NCI-H774 (cell line): ENCODE measurements at places on chromosomes 7 and 10.

DNA sequence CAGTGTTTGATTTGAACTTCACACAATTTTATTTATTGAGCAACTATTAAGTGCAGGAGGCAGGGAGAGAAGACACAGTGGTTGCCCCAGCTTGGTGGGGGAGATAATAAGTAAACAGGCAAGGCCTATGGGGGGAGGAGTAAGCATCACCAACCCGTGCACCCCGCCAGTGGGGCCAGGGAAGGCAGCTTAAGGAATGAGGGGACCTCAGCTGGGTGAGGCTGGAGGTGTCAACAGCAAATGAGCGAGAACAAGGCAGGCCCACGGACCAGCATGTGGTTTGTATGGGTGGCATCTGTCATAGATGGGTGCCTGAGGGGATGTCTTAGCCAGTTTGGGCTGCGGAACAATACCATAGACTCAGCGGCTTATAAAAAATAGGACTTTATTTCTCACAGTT lies 24.1 kb upstream of the CRHR2 start:
- no peak for DNase-seq

DNA sequence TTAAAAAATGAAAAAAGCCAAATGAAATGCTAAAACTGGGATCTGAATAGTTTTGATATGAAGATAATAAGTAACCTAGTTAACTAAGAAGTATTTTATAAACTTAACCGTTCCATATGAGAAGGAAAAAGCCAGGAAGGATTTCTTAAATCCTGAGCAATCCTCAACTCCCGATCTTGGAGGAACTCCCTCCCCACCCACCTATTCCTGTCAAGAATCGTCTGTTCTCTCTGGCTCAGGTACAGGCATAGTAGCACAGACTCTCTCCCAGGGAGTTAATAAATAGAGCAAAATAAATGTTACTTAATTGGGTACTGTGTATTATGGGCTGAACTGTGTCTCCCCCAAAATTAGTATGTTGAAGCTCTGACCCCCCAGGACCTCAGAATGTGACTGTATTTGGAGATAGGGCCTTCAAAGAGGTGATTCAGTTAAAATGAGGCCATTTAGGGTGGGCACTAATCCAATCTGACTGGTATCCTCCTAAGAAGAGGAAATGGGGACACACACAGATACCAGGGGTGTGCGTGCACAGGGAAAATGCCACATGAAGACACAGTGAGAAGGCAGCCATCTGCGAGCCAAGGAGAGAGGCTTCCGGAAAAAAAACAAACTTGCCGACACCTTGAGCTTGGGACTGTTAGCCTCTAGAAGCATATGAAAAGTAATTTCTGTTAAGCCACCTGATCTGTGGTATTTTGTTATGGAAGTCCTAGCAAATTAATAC lies 28.7 kb downstream of the PUS7 start:
- DNase-seq: no peak

- no peak for DNase-seq
Measured at GRCh38 chr7:80916770-80917741, 1.8 kb downstream of the SEMA3C start.

- DNase-seq: no peak
Measured at GRCh38 chr10:119502209-119502608, 40.3 kb downstream of the RGS10 start.

- DNase-seq: no peak
Measured at GRCh38 chr10:5365928-5366327, 1.2 kb downstream of the UCN3 start.

DNA sequence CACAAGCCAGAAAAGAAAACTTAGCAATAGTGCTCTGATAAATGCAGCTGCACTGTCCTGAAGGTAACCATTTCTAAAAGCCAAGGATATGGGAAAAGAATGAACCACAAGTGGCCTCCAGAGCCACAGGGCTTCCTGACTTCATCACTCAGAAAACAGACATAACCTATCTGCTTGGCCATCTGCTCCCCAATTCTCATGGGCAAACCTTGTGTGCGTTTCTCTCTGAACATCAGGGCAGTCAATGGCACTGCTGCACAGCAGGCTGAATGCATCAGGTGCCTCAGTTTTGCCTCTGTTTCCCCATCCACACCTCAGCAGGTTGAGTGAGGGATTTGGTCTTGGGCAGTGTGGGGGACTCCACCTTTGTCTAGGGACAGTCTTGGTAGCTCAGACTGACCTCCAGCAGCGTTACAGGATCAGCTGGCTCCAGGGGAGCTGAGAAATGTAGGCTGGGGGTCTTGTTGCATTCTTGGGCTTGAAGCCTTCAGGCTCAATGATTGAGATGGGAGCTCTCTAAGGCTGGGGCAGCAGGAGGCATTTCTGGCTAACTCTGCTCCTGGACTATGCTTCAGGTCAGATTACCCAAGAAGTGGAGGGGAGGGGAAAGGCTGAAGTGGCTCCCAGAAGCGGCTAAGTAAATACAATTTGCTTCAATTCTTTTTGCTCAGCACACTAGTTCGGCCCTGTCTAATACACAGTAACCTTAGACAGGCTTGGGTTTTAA lies 23.6 kb upstream of the PDLIM1 start:
- DNase-seq: no peak

GRCh38 chr10:78506614-78507013 lies 473.0 kb downstream of the RPS24 start:
- no peak for DNase-seq

GRCh38 chr10:122098924-122099323 lies 110.0 kb downstream of the TACC2 start:
- no peak for DNase-seq

GRCh38 chr7:151062399-151063211 lies 3.2 kb downstream of the SLC4A2 start:
- no peak for DNase-seq

DNA sequence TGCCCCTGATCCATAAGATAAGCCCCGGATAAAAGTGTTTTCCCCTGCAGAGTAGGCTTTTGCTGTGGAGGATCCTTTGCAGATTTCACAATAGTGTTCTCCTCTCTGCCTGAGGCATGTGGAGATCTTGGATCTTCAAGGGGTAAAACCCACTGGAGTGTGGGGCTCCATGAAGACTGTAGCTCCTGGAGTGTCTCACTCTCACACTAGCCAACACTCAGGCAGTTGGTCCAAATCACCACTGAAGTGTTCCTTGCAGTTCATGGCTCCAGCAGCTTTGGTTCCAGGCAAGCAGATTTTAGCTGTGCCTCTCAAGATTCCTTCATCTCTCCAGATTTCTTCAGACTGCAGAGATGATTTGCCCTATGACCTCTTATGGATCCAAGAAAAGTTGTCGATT lies 665.3 kb downstream of the TNS3 start:
- no peak for DNase-seq

DNA sequence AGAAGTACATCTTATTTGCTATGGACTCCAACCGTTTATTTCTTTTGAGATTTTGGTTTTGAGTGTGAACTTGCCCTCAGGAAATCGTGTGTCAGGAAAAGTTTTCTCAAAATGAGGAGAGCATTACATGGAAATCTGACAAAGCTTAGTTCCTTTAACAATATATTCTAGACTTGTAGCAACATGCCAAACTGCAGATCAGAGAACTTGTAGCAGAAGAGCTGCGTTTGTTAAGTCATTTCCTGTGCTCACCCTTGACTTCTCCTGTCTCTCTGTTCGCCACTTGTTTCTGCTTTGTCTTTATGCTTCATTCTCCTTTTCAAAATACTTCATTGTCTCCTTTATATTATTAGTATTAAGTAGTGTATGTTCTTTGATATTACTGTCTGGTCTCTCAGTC lies 116.6 kb upstream of the FOXP2 start:
- DNase-seq: no peak

DNA sequence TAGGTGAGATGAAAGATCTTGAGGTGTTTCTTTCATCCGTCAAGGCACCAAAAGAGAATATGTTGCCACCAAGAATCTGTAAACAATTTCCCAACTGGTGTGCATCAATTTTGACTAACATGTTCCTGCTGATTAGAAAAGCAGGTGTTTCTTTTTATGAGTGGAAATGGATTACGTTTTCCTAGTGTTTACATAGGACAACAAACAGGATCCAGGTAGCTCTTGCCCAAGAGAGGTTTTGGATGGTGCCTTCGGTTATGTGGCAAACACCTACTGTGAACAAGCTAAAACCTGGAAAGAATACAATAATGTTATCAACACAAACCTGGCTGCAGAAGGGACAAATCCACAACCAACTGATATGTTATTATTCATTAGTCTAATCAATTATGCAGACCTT lies 53.6 kb upstream of the WNT16 start:
- peak; percentile 7 for DNase-seq

DNA sequence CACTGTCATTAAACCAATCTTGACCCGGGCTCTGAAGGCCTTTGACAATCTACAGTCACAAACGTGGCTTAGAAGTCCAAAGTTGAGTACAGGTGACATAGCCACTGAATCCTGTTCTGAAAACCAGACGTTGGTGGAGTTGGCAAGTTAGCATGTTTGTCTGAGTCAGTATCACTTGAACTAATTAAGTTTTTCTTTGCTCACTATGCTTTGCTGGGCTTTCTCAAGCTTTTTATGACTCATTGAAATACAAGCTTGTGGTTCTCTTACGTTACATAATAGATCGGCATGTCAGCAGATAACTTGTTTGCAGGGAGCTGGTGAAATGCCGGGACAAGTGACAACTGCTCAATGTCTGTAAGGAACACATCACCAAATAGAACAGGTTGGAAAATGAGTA lies 53.8 kb downstream of the ARL5B start:
- no peak for DNase-seq

DNA sequence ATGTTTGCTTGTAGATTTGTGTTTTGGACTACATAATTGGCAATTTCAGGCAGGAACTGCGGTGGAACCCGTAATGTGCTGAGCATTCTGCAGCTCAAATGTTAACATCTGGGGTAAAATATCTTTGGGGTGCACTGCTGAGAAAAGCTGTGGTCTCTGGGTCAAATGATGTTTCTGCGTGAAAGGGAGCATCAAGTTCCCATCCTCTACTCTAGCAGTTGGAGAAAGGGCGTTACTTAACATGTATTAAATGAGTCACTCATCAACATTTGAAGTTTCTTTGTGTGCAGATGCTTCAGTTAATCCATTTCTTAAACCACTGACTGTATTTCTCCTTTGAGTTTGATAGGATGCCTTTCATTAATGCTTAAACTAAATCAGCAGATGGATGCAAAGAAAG lies 273.1 kb upstream of the PITRM1 start:
- DNase-seq: no peak

DNA sequence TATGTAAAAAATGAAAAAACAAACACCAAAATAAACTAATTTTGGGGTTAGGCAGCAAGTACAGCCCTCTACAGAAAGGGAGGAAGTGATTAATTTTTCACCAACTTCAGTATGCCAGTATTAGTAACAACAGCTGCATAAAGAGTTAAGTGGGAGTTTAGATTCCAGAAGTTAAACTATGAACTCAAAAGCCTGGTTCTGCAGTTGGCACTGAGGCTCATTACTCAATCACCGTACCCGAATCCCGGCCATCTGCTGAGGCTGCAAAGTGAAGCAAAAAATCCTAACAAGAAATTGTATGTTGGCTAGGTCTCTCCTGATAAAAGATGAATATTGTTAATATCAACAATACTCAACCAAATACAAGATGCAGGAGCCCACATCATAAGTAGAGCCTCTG lies 4.0 kb downstream of the NUDT5 start:
- DNase-seq: no peak

DNA sequence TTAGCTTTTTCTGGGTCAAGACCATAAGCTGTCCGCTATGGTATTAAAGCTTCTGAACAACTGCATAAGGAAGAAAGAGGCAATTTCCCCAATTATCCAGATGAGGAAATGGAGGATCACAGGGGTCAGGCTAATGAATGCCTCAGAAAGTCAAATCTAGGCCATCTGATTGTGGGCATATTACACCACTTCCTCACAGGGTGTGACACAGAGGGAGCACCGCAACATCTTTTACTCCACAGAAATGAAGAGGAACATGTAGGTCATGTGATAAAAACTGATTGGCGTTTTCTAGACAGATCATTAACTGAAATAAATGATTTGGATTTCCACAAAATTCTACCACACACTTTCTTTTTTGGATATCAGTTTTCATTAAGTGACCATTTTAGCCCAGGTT lies 384.4 kb downstream of the PARD3 start:
- no peak for DNase-seq

DNA sequence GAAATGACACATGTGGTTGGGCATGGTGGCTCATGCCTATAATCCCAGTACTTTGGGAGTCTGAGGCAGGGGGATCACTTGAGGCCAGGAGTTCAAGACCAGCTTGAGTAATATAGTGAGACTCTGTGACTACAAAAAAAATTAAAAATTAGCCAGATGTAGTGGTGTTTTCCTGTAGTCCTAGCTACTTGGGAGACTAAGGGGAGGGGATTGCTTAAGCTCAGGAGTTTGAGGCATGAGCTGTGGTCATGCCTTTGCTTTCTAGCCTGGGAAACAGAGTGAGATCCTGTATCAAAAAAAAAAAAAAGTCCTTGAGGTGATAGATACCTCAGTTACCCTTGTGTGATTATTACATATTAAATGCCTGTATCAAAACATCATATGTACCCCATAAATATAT lies 116.7 kb downstream of the SLC25A40 start:
- DNase-seq: no peak

DNA sequence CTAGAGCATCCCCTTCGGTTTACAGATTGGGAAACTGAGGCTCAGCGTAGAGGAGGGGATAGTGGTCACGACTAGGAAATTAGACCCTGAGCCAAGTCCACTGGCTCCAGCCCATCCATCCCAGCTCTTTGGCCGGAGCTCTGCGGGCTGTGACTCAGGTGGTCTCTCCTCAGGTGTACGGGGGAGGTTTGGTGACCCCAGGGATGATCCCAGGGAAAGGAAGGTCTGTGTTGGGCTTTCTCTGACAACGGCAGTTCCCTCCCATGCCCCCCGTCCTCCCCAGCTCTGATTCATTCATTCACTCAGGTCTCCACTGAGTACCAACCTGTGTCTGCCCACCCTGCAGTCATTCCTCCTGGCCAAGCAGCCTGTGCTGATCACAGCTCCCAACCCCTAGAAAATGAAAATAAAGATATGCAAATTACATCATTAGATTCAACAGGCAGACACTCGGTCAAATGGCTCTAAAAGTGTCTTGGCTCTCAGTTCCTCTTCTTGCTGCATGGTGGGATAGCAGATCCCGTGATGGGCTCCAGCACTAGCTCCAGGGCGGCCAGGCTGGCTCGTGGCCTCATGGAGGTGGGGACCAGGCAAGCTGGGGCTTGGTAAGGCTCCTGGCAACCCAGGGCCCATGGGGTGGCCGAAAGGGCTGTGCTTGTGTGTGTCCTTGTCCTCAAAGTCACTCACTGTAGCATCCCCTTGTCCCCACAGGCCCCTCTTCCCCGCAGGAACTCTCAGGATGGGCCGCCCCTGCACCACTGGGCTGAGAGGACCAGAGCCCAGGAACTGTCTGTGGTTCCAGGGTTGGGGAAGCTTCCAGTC lies 37.8 kb downstream of the CLRN3 start:
- DNase-seq: no peak

- no peak for DNase-seq
Measured at GRCh38 chr10:76291175-76291574, 859.8 kb downstream of the LRMDA start.

- DNase-seq: no peak
Measured at GRCh38 chr10:33238643-33239042, 95.8 kb downstream of the NRP1 start.

- DNase-seq: no peak
Measured at GRCh38 chr7:32658034-32658433, 162.7 kb downstream of the AVL9 start.

- DNase-seq: peak; percentile 92
Measured at GRCh38 chr7:68730964-68731363, 867.3 kb upstream of the AUTS2 start.
